ENCODE measurements at places on chromosomes 2 and 18.

DNA sequence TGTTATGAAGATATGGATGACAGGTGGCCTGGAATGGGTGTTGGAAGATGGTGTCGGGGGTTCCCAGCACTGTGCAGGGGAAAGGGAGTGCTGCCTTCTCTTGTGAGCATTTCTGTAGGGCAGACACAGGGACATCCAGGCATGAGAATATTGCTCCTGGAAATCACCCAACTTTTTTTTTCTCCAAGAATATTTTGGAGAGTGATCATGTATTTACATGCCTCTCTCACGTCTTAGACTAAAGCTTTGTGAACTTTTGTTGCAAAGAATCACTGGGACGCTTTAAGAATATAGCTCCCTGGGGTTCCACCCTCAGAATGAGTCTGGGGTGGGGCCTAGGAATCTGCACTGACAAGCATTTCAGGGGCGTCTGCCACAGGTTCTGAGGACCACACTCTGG is 68.7 kb downstream of the VWA3B start:
- no peak for DNase-seq

GRCh38 chr2:67510745-67511144 is 113.6 kb downstream of the ETAA1 start:
- DNase-seq = no peak

- no peak for DNase-seq
Measured at GRCh38 chr2:169562519-169562918, 11.1 kb downstream of the FASTKD1 start.

- no peak for DNase-seq
Measured at GRCh38 chr2:135252805-135253458, 200.8 kb downstream of the RAB3GAP1 start.

DNA sequence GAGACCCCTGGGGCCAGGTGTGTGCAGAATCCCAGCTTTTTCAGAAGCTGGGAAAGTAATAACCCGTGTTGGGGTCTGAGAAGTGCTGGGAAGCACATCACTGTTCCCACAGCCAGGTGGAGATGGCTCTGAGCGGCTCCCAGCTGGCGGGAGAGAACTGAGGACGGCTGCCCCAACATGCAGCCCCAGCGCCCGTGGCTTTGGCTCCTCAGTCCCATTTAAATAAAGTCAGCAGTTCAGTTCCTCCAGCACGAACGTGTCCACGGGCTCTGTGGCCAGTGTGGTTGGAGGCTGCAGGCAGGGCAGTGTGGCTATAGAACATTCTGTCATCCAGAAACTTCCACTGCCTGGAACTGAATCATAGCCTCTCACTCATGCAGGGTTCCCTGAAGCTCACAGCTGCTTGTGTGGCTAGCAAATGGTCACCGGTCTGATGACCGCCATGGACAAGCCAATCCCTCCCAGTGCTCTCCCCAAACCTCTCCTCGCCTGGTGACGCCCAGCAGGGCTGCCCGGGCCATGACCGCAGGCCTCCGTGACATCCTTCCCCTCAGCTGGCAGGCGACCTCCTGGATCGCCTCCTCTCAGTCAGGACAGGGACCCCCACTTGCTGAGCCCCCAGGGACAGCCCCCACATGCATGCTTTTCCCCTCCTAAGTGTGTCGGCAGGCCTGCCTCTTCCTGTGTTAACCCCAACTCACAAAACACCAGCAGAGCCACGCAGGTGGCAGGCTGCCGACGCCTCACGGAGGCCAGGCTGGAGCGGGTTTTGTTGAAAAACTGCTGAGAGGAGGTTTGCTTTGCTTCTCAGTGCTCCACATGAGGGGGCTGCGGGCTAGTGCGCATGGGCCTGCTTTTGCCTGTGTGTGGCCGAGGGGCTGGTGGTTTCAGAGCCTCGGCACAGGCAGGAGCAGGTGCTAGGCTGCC is 1.3 kb downstream of the RTP5 start:
- DNase-seq = peak; percentile 29

DNA sequence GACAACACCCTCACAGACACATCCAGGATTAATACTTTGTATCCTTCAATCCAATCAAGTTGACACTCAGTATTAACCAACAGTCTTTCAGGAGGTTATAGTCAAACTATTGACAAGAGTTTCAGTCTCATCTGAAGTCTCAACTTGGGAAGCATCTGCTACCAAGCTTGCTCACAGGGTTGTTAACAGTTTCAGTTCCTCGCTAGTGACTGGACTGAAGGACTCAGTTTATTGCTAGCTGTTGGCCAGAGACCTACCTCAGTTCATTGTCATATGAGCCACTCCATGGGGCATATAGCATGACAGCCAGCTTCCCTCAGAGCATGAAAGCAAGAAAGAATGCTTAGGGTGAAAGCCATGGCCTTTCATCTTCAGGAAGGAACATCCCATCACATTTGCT is 228.6 kb downstream of the EPHA4 start:
- DNase-seq = no peak

DNA sequence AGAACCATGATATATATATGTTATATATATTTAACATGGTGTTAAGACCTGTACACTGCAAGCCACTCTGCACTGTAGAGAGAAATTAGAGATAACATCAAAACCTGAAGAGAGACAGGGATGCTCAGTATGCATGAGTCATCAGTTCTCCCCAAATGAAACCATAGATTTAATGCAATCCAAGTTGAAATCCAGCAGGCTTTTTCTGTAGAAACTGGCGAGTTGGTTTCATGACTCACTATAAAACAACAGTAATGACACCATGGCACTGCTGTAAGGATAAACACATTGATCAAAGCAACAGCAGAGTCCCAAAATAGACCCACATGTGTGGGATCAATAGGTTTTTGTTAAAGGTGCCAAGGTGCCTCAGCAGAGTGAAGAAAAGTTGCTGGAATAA is 65.8 kb downstream of the RTP5 start:
- DNase-seq = no peak

DNA sequence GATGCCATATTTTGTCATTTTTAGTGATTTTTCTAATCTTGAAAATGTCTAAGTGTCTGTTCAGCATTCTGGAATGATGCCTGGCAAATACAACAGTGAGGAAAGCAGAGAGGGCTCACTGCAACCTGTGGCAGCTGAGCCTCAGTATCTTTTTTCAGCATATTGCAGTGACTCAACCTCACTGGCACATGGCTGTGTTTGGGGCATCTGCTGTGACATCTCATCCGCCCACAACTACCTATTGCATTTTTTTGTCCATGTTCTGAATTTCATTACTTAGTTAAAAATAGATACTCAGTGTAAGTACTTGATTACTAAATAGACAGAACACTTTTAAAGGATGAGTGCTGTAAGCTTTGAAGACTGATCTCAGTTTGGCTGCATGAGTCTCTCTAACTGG is 10.7 kb downstream of the BABAM2 start:
- peak; percentile 17 for DNase-seq

- DNase-seq = no peak
Measured at GRCh38 chr2:1605102-1606045, 138.9 kb downstream of the PXDN start.

DNA sequence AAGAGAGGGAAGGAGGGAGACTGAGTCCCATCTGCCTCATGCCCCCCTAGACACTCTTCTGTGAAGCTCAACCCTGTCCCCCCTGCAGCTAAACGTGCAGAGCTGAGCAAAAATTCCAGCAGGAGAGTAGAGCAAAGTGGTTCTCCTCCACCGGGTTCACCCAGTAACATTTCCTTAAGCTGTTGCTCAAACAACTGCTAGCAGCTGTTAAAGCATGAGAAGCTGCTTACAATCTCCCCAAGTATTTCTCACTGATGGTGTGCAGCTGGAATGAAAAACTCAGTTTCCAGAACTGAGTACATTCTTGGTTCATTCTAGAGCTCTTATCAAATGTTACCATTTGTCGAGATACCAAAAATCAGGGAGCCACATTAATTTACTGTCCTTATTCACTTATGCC is 92.3 kb downstream of the STK39 start:
- no peak for DNase-seq

DNA sequence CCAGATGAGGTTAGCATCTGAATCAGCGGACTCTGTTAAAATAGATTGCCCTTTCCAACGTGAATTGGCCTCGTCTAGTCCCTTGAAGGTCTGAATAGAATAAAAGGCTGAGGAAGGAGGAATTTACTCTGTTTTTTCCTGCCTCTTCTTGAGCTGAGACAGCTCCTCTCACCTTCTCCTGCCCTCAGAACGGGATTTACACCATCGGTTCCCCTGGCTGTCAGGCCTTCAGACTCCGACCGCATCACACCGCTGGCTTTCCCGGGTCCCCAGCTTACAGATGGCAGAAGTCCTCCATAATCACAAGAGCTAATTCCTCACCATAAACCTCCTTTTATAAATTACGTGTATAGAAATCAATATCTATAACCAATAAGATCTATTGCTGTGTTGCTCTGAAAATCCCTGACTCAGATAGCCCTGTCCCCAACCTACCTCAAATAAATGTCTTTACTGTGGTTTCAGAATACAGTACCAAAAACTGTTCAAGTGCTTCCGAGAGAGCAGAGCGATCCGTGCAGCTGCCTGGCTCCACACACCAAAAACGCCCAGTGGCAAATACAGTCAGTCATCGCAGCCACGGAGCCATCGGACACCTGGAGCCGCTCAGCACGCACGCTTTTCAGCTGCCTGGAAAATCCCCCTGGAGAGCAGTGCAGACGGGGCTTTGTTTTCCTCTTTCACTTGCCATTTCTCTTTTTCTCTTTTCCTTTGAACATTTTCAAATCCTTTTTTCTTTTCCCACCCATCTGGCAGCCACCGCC is 196.9 kb downstream of the NRP2 start:
- no peak for DNase-seq

- DNase-seq = no peak
Measured at GRCh38 chr18:33711514-33711913, 133.5 kb downstream of the ASXL3 start.

Measured in stimulated activated CD8-positive, alpha-beta memory T cell treated with anti-CD3 and anti-CD28 coated beads, Interleukin-2, amount 100 ng/mL, for 48 hours (primary cell).